Right atrium auricular region (tissue), 2 donors: ENCODE measurements at places on chromosomes 5 and 9.

DNA sequence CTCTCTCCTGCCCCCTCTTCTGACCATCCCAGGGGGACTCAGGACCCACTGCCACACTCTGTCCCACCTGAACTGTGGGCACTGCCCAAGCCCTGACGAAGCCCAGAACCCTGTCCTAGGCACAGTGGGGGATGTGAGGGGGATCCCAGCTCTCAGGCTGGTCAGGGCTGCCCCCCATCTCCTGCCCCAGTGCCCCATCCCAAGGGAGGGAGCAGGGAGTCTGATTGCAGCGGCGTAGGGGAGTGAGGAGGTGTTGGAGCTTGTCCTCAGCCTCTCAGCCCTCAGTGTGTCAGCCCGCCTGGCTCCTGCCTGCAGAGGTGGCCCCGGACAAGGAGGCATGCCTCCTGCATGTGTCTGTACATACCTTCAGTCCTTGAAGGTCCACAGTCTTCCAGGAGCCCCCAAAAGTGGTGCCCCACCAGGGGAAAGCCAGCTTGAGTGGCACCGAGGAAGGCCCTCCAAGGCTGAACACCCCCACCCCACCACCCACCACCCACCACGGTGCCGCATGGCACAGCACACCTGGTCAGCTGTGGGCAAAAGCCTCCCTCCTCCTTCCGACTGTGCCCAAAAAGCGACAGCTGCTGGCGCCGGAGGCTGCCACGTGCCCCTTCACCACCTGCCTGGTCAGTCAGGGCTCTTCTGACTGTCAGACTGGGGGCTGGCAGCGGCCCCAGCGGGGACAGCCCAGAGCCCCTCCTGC lies 930 bp downstream of the SARDH start:
- DNase-seq: no peak

DNA sequence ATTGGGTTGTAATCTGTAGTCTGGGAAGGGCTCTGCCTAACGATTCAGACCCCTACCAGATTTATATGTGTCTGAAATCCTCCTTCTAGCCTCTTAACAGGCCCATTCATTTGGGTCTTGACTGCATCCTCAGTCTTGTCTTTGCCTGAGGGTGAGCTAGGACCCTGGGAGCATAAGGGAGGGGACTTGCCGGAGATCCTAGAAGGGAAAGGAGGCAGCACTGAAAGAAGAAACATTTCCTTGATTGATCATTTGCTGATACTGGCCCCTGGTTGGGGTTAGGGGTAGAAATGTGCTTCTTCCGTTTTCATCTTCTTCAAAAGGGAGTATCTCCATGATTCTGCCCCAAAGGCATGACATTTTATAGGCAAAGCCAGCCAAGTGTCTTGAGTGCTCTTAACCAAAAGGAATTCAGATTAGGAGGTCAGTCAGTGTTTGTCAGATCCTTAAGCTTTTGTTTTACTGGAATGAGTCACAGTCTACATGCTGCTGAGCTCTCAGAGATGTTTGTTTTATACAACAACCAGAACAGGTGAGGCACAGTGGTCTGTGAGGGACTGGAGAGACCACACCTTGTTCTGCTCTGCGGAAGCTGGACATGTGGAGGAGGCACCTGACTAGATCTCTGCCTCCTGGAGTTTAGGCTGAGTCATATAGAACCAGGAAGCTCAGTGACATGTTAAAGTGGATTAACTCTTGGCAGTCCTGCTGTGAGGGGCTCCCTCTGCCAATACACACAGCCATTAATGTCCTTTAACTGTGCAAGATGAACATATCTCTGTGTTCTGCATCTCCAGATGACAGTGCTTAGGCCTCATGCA lies 37.7 kb downstream of the PCDHAC2 start:
- no peak for DNase-seq

DNA sequence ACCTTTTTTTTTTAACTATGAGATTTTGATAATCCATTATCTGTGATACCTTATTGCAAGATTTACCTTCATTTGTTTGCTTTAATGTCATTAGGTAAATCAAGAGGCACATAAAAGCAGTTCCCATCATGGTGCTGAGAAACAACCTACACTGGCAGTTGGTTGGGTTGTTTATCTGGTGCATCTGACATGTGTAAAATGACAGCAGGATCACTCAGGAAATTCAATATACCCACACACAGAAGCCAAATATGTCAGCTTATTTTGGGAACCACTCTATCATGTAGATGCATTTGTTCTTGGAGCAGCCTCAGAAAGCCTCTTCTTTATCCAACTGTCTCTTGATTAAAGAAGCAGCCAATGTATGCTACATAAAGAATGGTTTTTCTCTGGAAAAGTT lies 7.8 kb upstream of the CCDC192 start:
- no peak for DNase-seq

DNA sequence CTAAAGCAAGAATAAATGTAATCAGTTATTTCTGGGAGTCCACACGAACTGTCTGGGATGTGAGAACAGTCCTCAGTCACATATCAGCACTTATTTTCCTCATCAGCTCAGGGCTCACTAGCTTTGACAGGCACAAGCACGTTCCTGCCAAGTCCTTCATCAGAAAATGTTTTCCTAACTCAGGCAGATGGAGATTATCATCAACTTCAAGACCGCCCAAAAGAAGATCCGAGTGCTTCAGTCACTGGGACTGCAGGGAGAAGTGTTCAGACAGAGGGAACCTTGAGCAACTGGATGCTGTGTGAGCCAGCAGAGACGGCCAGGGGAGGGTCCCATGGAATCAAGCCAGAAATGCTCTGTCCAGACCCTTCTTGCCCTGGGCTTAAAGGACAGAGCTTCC lies 189.4 kb downstream of the NXNL2 start:
- DNase-seq: no peak

- no peak for DNase-seq
Measured at GRCh38 chr5:95891499-95891898, 69.0 kb upstream of the GLRX start.

- DNase-seq: no peak
Measured at GRCh38 chr9:115198001-115198400, 80.0 kb upstream of the TNC start.

- DNase-seq: no peak
Measured at GRCh38 chr9:68978066-68978465, 35.8 kb downstream of the PRKACG start.

- DNase-seq: no peak
Measured at GRCh38 chr9:17752021-17752420, 173.2 kb downstream of the SH3GL2 start.

DNA sequence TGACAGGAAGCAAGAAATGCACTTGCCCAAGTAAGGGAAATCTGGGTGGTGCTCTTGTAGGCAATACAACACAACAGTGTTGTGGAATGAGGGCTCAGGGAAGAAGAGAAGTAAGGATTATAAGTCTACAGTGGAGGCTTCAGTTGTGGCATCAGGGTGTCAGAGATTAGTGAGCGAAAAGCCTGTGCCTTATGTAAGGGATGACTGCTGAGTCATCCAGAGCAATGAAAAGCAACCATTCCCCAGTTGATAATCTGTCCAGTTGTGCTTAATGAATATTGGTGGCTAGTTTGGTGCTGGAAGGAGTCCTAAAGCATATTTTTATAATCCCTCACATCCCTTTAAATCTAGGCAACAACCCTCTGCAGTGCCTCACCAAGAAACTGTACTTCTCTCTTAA lies 42.0 kb downstream of the FBXO38 start:
- DNase-seq: no peak

DNA sequence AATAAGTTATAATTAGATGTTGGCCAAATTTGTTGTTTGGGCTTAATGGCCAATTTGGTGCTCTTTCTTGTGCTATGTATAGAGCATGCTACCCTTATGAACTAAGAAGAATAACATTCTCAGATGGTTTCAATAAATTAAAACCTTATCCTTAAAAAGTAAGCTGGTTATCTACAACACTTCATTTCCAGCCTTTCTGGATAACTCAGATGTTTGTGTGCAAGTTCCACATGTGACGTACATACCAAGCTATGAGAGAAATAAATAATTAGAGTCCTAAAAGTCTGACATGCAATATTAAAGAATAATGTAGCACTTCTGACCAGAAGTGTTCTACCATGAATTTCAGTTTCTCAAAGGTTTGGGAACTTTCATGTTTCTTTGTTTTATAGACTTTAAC lies 11.7 kb downstream of the MTREX start:
- DNase-seq: no peak

DNA sequence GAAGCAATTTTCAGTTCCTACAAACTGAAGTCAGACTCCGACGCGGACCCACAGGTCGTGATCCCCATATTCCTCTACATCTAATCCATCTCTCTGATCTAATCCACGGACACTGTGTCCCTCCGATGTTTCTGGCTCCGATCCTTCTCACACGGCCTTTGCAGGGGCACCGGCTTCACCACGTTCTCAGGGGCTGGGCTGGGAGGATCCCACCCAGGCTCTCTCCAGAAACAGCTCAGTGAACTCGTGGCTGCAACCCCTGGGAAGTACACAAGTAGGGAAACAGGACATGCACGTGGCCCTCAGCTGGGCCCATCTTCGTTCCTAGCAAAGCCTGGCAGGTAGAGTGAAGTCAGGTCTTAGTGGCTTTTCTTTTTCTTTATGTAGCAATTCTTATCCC lies 49.1 kb upstream of the OLFM1 start:
- DNase-seq: no peak

- no peak for DNase-seq
Measured at GRCh38 chr9:13165236-13165945, 114.1 kb downstream of the MPDZ start.

- DNase-seq: no peak
Measured at GRCh38 chr5:114467729-114468128, 105.9 kb downstream of the KCNN2 start.

DNA sequence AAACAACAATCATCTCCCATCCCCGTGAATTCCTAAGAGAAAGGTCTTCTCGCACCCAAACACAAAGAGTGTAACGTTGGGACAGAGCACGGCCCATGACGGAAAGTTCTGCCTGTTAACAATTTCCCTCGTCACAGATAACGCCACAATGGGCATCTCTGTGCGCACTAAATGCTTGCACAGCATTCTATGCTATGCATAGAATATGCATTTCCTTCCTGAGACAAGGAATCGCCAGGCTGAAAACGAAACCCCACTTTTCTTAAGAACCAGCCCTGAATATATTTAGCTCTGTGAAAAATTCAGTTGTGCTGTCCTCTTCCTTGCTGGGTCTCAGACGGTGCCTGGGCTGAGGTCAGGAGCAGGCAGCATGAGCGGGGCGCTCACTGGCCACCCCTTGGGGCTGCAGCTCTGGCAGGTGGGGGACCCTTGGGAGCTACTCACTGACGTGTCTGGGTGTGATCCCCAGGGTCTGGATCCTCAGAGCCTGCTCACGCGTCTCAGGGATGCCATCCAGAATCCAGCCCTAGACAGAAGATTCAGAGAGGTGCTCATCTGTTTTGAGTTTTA lies 49.8 kb downstream of the AK8 start:
- no peak for DNase-seq

GRCh38 chr5:124583469-124584350 lies 162.7 kb downstream of the ZNF608 start:
- no peak for DNase-seq

GRCh38 chr5:140549237-140550144 lies 2.0 kb downstream of the EIF4EBP3 start:
- DNase-seq: peak; percentile 81

- DNase-seq: no peak
Measured at GRCh38 chr9:68933434-68934328, 80.2 kb downstream of the PRKACG start.

- DNase-seq: no peak
Measured at GRCh38 chr5:120199559-120199958, 264.5 kb upstream of the PRR16 start.

DNA sequence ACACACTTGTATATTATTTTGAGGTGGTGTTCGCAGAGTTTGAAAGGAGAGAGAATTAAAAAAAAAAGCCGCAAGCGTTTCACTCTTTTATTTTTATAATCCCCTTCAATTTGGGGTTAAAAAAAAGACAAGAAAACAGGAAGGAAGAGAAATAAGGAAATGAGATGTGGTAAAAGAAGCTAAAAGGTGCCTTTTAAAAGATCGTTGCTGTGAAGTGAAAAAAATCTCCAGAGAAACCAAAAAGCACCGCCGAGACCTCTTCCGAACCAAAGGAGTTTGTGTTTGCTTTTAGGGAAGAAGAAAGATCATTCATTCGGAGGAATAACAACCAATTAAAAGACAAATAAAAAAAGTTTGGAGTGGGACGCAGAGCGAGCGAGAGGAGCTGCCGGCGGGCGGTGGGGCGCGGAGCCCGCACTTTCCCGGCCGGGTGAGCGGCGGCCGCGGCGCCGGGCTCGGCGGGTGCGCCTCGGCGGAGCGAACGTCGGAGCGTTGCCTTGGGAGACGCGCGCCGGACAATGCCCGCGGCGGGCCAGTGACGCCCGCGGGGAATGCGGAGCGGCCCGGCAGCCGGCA lies 355 bp downstream of the TLE4 start:
- DNase-seq: no peak
